ENCODE measurements at places on chromosomes 13 and 19. TPM values are rescaled to one million over a fixed set of nuclear protein-coding genes. Genes with fewer than 3 reads are reported as not detected.

Gene SYMPK
- total RNA-seq, result 52.8 TPM

Gene SHKBP1
- total RNA-seq, result 54.3 TPM

Gene BRD4
- total RNA-seq, result 96.3 TPM

Gene PRR22
- 1.5 TPM for total RNA-seq

Gene CDC37
- total RNA-seq, result 173 TPM

Gene PSG1
- not detected for total RNA-seq

Gene ABCA7
- total RNA-seq, result 19.9 TPM

Gene TMEM86B
- total RNA-seq, result 1.6 TPM

Gene TLE2
- total RNA-seq, result 35.6 TPM

Gene ZIM2
- 0.87 TPM for total RNA-seq

Gene ZNF433
- 3.5 TPM for total RNA-seq

Gene TEX30
- total RNA-seq, result 9.2 TPM

Gene IRGC
- not detected for total RNA-seq

Gene ADGRE2
- total RNA-seq, result 10.9 TPM

DNA sequence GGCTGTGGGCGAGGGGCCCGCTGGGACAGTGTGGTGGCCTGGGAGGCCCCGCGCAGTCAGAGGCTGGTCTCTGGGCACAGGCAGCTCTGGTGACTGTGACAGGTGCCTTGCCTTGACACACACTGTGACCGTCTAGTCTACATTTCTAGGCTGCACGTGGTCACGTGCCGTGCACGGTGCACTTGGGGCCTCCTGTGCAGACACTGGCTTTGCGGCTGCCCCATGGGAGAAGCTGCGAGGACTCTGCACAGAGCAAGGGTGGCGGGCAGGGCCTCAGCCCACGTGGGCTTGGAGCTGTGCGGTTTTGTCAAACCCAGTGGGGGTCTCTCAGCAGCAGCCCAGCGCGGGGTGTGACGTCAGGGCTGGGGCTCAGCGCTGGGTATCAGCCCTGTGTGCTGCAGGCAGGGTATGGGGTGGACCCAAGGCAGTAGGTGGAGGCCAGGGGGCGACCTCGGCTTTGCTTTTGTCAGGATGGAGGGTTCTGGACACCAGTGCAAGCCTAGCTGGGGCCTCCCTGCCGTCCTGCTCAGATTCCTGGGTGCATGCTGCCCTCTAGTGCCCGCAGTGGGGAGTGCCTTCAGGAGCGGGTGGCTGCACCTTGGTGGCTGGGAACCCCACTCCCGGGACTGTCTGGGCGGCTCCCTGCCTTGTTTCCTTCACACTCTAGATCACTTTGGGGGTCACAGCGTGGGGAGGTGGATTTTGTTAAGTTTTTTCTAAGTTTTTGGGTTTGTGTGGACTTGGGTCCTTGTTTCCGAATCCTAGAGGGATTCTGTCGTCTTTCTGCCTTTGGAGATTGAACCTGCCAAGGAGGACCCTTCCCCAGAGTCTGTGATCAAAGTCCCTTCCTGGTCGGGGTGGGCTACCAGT, 62.6 kb downstream of the KDM4B start:
- no peak for DNase-seq

DNA sequence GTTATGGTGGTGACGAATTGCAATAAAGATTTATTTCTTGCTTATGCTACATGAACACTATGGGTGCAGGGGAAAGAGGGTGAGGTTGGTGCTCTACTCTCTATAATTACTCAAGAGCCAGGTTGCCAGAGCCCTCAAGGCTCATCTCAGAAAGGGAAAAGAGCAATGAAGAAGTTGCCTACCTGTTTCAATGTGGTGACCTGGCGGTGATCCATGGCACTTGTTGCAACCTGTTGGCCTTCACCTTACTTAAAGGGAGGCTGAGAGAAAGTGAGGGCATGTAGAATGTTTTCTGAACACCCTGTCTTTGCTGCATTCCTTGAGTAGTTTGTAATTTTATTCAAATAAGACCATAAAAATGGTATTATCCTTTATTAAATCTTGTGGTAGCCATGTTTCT, 394.4 kb downstream of the GPC6 start:
- DNase-seq, result no peak

DNA sequence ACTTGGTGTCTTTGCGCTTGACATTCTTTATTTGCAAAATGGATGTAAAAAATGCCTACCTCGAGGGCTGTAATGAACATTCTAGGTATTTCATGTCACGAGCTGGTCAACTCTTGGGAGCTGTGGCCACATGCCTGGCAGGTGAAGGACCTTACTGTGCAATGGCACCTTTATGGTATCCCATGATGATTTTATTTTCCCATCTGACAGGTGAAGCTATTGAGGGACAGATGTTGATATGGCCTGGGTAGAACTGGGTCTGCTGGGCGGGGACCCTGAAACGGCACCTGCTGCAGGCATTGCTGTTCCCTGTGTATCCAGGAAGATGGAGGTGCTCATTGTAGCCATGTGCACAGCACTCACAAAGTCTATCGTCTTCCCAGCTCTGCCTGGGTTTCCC, 332.2 kb downstream of the TEX29 start:
- no peak for DNase-seq

GRCh38 chr13:20270163-20270865, 38.2 kb upstream of the GJB6 start:
- DNase-seq, result no peak

DNA sequence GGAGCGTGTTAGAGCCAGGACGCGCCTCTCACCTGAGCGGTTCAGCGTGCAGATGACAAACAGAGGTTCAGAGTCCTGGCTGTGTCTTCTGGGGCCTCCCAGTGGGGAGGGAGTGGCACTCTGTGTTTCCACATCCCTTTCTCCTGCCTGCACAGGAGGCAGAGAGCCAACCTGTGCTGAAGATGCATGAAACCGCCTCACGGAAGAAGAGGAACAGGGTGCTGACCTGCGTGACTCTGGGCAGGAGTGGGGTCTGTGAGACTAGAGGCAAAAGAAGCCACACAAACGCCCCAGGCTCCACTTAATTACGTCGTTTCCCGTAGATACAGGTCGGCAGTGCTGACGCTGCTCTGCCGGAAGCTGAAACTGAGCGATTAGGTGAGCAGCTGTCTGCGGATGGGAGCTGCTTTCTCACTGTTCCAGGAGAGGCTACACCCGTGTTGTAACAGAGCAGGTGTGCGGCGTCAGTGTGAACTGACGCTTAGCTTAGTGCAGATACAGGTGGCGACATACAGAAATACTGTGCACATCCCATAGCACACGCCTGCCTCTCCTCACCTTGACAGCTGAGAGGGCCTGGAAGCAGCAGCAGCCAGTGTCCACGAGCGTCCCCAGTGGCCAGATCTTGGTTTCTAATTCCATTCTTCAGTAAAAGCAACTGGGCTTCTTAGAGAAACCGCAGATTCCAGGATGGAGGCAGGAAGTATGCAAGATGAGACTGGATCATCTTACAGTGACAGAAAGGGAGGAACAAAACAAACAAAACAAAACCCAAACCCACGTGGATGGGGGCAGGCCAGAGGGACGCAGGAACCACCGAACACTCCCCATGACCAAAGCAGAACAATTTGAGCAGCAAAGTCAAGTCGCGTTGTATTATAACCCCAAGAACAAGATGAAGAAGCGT, 37.7 kb upstream of the MCF2L start:
- no peak for DNase-seq

DNA sequence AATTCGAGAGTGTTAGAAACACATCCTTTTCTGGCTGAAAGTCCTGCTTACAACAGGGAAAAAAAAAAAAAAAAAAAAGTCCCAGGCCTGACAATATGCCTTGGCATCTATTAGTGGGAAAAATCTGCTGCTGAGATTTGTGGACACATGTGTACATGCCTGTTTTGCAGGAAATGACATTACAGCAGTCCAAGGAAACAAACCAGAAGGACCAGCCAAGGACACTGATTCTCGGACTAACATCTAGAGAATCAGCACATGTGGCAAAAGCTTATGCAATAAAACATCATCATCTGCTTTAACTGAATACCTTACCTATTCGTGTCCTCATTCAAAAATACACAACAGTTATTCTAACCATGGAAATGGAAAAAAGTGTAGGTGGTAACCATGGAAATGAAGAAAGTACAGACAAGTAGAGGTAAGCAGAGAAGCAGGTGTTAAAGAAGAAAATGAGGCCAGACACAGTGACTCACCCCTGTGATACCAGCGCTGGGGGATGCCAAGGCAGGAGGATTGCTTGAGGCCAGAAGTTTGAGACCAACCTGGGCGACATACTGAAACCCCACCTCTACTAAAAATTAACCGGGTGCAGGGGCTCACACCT, 9.4 kb upstream of the DPY19L3 start:
- DNase-seq, result no peak

GRCh38 chr19:1076951-1077350, 10.0 kb downstream of the ARHGAP45 start:
- no peak for DNase-seq

GRCh38 chr13:46782066-46782465, 14.9 kb downstream of the ESD start:
- DNase-seq, result no peak

GRCh38 chr13:36531746-36532486, 99.6 kb downstream of the CCNA1 start:
- DNase-seq, result no peak

DNA sequence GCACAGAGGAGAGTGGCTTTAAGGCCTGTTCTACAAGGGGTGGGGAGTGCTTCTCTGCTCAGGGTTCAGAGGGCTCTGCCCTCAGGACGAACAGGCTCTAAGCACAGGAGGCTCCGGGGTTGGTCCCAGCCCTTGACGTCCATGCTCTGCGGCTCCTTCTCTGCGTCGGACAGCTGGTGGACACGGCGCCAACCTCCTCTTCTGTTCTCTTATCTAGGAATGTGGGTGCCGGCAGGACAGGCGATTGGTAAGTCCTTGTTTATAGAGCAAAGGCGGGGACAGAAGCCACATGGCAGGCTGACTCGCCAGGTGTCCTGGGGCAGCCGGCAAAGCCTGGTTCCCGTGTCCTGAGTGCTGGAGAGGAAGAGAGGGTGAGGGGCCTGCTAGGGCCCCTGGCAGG, 8.4 kb upstream of the RPS15 start:
- DNase-seq, result no peak

- no peak for DNase-seq
Observed at GRCh38 chr13:29957320-29957719, 106.9 kb upstream of the UBL3 start.

- no peak for DNase-seq
Observed at GRCh38 chr13:102395174-102395573, 6.7 kb downstream of the FGF14 start.

- DNase-seq, result no peak
Observed at GRCh38 chr13:23715762-23716235, 145.6 kb downstream of the TNFRSF19 start.

- no peak for DNase-seq
Observed at GRCh38 chr13:110156301-110157049, 150.5 kb downstream of the COL4A1 start.

- DNase-seq, result no peak
Observed at GRCh38 chr19:53055117-53055516, 10.6 kb downstream of the ERVV-2 start.

GRCh38 chr19:56174086-56174485, 1.7 kb upstream of the GALP start:
- no peak for DNase-seq

DNA sequence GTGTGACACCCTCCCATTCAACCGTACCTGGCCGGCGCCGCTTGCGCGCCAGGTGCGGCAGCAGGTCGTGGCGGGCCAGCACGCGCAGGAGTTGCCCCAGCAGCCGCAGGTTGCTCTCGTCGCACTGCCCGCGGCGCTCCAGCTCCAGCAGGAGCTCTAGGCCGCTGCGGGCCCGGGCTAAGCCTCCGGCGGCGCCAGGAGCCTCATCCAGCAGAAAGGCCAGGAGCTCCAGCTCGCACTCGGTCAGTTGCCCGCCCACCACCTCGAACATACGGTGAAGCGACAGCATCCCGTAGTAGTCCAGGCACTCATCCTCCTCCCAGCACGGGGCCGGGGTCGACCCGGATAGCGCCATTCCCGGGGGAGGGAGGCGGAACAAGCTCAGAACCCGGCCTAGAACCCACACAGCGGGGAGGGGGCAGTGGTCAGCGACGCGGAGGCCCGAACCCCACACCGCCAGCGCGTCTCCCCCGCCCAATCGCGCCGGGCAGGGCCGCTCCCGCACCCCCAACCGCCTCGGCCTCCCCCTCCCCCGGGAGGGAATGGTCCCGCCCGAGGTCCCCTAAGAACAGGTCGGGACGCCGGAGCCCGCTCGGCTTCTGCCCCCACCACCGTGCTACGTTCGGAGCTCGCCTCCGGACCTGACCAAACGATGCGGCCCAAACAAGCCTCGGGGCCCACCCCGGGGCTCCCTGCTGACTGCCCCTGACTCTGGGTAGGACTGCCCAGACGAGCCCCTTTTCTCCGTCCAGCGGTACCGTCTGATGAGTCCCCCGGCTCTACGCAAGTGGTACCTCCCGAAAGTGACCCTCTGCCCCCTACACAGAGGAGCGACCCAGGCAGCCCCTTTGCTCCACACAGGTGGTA, 591 bp downstream of the DEDD2 start:
- DNase-seq, result no peak

DNA sequence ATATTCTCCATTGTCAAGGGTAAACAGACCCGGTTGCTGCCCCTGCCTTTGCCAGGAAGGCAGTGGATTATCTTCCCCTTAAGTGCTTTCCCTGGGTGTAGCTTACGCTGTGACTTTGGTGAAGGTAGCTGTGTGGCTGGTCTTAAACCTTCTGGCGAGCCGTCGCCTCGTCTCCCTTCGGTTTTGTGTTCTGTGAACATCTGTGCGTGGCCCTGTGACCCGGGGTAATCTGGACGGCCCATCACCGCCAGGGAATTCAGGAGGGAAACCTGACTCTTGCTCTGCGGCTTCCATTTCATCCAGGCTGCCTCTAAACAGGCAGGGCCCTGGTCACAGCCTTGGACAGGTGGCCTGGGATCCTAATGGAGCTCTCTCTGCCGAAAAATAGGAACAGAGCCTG, 78.7 kb downstream of the SHISA2 start:
- DNase-seq, result no peak

DNA sequence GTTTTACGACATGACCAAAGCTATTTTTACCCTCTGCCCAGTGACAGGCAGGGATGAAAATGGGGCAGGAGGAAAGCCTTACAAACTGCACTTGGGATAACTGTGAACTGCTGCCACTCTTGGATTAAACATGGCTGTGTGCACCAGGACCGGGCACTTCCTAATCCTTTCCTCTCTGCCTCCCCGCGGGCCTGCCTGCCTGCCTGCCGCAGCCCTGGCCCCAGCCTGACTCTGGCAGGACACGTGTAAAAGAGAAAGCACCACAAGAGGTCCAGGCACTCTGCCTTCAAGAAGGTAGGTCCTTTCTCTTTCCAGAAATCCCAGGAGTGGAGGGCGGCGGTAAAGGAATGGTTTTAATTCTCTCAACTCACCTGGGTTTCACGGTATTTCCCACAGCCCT, 4.8 kb downstream of the TSHZ3 start:
- no peak for DNase-seq

DNA sequence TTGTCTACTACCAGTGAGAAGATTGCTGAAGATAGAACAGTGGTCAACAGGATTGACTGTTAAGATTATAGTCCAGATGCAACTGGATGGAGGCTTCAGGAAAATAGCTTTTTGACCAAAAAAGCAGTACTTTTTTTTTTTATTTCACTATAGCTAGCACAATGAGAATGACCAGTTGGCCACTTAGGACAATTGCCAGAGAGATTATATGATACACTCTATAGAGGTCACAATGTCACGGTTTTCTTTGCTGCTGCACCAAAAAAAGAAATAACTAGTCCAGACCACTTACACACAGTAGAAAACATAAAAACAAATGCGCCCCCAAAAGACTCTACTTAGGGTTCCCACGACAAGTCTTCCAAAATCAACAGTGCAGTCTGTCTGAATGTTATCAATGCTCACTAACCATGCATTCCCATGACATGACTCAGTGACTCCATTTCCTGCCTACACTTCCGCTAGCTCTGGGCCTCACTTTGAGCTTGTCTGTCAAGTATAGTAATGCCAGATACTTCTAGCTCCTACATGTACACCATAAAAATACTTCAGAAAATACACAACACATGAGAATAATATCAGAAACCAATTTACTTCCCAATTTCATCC, 209.1 kb upstream of the STARD13 start:
- no peak for DNase-seq
